ENCODE measurements at places on chromosomes 12 and 14. TPM values are rescaled to one million over a fixed set of nuclear protein-coding genes. Genes with fewer than 3 reads are reported as not detected.

GDF3 gene
- total RNA-seq: not detected

FGD4 gene
- total RNA-seq: 30.4 TPM

TAS2R7 gene
- total RNA-seq: not detected

SRRM4 gene
- not detected for total RNA-seq

TCTN1 gene
- 32.9 TPM for total RNA-seq

LRTM2 gene
- 0.05 TPM for total RNA-seq

ZBTB1 gene
- total RNA-seq: 25.5 TPM

TAS2R31 gene
- total RNA-seq: 0.27 TPM

TSPAN19 gene
- not detected for total RNA-seq

FAM186B gene
- total RNA-seq: 0.15 TPM

MIP gene
- total RNA-seq: 0.15 TPM

PLEK2 gene
- total RNA-seq: 25.3 TPM

TCL1B gene
- total RNA-seq: not detected

VRTN gene
- total RNA-seq: not detected

EFCAB11 gene
- 10.3 TPM for total RNA-seq
